ENCODE measurements at places on chromosomes 5 and 9.

DNA sequence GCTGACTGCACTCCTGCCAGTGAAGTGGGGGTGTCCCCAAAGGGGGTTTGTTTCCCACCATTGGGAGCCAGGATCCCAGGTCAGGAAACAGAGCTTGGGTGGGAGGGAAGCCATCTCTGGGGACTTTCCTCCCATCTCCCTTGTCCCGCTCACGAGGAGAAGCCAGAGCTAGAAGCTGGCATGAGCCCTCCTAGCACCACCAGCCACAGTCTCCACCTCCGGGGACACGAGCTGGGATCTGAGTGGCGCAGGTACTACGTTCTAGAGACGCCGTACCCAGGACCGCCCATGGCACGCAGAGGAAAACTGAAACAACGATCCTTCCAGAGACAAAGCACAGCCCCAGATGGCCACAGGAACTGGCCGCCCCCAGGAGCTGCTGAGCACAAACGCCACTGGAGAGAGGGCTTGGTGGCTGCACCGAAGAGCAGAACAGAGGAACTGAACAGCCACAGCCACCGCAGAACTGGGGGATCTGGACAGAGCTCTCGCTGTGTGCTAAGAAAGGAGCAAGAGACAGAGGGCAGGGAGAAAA lies 29.8 kb downstream of the ADAMTS2 start:
- no peak for DNase-seq

GRCh38 chr5:77876316-77876715 lies 100.2 kb upstream of the TBCA start:
- no peak for DNase-seq

DNA sequence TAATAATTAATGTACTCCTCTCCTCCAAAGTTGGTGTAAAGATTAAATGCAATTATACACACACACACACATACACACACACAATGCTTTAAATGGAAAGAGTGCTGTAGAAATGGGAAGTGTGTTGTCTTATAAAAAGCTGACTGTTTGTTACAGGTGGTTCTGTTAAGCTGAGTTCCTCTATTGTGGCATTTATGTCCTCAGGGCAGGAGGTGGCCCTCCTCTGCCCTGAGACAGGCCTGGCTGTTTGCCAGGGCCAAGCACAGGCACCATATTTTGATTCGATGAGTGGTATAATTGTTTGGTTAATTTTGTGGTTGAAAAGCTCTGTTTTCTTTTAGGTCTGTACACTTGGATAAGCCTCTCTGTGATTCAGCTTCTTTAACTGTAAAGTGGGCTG lies 573.9 kb downstream of the KIF4B start:
- no peak for DNase-seq

DNA sequence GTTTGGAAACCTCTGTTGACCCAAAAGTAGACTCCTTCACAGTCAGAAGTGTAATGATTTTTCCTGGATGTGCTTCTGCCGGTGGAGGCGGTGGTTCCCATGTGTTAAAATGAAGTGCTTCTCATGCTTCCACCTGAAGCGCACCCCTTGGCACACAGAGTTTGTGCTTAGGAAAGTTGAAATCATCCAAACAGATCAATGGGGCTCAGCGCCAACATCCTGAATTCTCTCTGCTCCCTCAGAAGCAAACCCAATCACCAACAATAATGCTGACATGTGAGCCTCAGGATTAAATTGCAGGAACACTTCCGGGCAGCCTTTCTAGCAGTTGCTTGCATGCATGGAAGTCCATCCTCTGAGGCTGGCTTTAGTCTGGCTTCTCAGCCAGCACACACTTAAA lies 71.0 kb downstream of the MED10 start:
- no peak for DNase-seq
